ENCODE measurements at places on chromosomes 2 and 18.

GRCh38 chr18:40018266-40018665 lies 1936.8 kb upstream of the PIK3C3 start:
- no peak for DNase-seq

DNA sequence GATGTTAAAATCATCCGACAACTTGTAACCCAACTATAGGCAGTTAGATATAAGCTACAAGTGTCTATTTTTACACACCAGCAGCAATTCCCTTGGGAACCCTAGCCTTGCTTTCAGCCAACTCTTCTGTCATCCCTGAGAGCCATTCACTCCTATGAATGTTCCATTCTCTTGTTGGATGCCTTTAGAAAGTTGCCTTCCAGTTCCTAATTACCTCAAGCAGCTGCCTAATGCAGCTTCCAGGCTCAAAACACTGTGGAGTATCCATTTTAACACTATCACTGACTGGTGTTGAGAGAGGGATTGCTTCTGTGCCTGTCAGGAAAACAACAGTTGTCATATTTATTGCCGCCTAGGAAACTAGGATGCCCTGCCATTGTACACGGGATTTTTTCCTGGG lies 402.0 kb upstream of the ACVR2A start:
- DNase-seq = no peak

GRCh38 chr2:28901841-28902240 lies 7.4 kb downstream of the WDR43 start:
- no peak for DNase-seq

DNA sequence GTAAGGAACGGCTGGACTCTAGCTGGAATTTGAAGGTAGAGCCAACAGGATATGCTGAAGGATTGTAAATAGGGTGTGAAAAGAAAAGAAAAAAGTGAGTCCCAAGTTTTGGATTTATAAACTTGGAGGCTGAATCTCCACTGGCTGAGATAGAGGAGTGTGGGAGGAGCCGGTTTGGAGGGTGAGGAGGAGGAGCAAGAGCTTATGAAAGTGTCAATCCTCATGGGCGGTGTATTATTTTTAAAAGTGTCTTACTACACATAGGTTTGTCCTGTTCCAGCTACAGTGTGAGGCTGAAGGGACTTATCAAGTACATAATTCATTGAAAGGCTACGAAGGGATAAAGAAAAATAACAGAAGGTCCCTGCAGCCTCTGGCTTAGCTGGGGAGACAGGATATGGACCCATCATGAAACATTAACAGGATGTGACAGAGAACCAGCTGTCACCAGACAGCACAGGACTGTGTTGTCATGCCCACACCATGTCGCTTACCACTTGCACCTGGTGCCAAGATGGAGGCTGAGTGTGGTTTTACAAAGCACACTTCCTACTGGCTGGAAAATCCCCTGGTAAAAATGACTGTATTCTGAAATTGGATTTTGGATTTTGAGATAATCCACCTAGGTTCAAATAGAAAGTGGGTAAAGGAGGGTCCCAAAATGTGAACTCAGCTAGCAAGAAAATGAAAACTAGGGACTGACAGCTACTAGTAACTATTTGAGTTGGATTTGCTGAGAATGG lies 2.5 kb upstream of the MREG start:
- DNase-seq = no peak

DNA sequence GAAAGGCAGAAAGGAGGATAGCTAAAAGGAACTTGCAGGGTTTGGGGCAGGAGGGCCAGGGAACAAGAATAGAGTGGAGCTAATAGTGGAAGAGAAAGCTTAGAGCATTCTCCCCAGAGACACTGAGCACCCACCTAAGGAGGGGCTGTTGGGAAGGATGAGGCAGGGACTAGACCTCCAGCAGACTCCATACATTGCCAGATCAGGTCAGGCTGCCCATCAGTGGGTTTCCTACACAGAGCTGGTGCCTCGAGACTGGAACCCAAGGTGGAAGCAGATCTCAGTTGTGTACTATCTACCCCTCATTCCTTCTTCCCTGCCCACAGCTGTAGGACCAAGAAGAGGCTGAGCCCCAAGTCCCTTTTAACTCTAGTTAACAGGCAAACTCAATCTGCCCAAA lies 148.5 kb downstream of the ZFP36L2 start:
- no peak for DNase-seq

DNA sequence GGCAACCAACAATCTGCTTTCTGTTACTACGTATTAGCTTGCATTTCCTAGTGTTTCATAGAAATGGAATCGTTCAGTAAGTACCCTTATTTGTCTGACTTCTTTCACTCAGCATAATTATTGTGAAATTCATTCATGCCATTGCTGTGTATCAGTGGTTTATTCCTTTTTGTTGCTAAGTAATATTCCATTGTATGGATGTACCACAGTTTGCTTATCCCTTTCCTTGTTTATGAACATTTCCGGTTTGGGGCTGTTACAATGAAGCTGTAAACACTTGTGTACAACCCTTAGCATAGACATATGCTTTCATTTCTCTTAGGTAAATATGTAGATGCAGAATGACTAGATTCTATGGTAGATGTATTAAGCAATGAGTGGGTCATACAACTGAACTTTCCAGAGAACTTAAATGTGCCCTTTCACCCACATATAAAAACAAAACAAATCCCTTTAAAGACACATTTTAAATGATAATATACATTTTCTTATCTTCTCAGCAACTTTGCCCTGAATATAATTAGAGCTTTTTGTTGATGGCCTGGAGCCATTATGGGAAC lies 21.9 kb downstream of the FER1L5 start:
- DNase-seq = no peak

DNA sequence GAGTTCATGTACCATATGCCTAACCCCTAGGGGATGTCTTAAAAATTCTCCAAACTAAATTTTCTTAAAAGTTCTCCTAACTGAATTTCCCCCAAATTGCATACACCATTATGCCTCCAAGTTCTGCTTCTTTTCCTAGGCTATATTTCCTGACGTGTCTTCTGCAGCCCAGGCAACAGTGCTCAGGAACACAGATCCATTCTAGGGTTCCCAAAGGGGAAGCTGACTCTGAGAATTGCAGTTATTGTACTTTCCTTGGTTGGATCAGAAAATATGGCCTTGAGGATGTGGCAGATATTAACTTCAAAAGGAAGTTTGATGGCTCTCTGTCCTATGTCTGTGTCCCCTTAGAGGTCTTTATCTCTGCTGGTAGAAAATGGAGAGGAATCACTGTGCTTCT lies 124.3 kb downstream of the TMEM17 start:
- no peak for DNase-seq

DNA sequence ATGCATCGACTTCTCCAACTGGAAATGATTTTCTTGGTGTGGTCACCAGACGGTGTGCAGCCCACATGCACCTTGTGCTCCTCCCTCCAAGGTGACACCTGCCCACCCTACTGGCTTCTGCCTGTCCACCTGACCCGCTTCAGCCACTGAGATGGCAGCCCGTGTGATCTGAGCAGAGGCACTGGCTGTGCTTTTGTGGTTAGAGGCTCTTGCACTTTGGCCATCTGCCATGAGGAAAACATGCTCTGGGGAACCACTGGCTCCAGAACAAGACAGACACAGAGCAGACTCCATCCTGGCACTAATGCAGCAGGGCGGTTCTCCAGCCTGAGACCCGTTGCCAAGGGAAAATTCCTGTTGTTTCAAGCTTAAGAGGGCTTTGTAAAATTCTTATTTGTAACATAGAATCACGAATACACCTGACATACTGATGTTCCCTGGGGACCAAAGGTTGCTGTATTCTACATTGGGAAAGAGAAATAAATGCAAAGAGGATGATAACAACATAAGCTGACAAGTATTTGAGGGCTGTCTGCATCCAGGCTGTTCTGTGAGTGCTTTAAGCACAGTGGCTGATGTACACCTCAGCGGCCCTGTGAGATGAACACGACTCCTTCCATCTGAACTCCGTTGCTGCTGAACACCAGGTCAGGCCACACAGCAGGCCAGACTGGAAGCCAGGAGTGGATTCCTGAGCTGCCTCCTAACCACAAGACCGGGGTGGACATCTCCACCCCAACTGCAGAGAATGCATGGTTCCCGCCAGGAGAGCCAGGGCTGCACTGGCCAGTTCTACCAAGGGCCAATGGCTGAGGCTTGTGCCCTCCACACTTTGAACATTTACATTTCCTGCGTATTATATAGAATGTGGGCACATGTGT lies 820.4 kb downstream of the GALR1 start:
- no peak for DNase-seq

GRCh38 chr2:196088203-196088602 lies 19.6 kb upstream of the DNAH7 start:
- no peak for DNase-seq

DNA sequence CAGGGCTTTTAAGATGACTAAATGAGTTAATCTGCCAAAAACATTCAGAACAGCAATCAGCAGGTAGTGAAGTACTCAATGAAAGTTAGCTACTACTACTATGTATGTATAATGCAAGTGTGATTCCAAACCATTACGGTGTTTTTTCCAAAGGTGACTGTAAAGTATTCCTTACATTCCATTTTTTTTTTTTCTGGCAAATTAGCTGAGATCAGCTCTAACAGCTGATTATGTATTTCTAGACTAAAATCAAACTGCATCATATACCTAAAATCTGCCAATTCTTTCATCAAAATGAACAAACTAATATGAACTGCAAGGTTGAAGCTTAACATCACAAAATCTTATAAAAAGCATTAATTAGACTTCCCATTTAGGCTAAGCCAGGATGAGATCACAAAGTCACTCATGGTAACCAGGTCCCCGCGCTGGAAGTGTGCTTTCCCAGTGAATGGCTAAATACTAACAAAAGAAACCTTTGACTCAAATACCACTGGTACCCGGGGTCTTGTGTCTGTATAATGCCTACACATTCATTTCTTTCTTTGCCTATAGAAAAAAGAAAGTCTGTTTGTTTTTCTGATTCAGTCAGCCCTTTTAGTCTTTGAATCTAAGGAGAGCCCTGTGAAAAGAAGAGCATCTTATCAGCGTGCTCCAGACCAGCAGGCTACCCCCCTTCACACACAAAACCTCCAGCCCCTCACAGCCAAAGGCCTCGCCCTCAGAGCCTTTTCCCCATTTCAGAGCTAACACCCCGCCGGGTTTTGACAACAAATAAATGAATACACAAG lies 88.3 kb downstream of the RBMS1 start:
- no peak for DNase-seq

DNA sequence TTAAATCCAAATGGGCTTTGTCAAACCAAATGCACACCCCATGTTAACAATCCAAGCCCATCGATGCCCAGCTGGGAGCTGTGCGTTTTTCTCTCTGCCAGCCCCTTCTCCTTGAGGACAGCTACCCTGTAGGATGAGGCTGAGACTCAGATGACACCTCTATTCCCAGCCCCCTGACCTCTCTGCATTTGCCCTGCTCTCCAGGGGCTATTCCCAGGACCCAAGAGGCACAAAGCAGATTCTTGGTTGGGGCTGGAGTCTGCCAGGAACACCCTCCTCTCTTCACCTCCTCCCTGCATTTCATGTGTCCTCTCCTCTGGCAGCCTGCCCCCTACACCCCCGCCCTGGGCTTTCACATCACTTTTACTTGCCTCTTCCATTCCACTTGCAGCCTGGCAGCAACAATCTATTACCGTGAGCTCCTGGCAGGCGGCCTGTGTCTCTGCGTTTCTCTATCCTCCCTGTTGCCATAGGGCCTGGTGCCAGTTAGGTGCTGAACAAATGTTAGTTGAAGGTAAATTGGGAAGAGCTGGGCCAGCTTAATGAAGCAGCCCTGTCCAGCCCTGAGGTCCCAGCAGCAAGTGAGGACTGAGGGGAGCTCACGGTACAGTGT lies 51.8 kb downstream of the ADD2 start:
- no peak for DNase-seq

- no peak for DNase-seq
Observed at GRCh38 chr2:54559593-54560145, 103.5 kb downstream of the SPTBN1 start.

DNA sequence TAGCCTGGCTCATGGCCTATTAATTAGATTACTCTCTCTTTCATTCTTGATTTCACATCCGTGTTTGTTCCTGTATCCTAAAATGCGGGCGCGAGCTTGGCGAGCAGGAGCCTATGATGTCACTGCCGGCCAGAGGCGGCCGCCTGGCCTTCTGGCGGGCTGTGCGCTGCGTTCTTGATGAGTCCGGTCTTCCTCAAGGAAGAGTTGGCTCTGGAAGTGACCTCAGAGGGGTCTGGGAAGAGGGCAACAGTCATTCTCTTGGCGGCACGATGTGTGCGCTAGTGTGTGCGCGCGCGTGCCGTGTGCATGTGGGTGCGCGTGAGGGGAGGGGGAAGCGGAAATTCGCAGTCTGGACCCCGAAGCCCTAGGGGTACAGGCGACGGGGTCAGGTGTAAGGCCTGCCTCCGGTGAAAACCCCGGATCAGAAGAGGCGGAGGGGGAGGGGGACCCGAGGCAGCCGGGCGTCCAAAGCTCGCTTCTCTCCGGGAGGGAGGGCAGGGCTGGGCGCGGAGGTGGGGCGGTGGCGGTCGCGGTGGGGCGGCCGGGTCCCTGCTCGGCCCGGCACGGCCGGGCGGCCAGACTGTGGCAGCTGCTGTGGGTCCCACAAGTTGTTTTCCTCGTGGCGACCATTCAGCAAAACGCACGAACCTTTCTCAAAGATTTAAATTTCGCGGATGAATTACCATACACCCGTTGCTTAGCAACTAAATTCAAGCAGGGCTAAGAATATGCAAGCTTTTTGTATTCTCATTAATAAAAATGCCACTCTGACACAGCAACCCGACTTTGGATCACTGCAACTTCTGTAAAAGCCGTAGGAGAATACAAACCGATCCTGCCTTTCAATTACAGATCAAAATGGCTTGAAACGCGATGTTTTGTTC lies 8.4 kb downstream of the POU3F3 start:
- DNase-seq = no peak

DNA sequence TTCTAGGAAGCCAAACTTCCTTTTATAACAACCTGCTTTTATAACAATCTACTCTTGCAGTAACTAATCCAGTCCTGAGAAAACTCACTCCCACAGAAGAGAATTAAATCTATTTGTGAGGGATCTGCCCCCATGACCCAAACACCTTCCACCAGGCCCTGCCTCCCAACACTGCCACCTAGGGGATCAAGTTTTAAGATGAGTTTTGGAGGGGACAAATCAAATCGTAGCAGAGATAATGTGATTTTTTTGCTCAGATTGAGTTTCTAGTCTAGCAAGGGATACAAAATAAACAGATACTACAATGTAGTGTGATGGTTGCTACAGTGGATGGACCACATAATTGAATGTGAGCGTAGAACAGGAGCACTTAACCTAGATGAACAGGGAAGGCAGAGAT lies 52.2 kb downstream of the NCOA1 start:
- no peak for DNase-seq

DNA sequence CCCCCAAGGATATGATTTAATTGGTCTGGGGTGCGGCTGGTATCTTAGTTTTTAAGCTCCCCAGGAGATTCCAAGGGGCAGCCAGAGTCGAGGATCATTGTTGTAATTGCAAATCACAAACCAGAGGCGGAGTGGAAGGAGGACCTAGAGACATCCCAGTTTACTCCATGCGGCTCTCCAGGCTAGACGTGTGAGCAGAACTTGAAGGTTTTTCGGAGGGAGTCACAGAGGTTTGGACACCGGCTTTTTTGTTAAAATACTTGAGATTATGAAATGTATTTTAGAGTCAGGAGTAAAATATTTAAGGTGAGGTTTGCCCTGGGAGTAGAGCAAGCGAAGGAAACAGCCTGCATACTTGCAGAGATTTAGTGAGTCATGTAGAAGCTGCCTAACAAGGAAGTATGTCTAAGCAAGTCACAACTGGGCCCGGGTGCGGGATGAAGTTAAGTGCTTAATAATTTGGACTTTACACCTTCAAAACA lies 39.5 kb downstream of the TGOLN2 start:
- no peak for DNase-seq

GRCh38 chr18:6628187-6628586 lies 101.3 kb upstream of the ARHGAP28 start:
- no peak for DNase-seq

Data from thoracic aorta (tissue), 2 donors.